Hindlimb muscle (tissue), 1 donor: ENCODE measurements at places on chromosomes 11 and 22. TPM values are rescaled to one million over a fixed set of nuclear protein-coding genes. Genes with fewer than 3 reads are reported as not detected.
A peak's percentile ranks its signal among the peaks of the same experiment; 100 is the strongest.

- no peak for DNase-seq
Measured at GRCh38 chr22:47269516-47270088, 507.2 kb downstream of the TBC1D22A start.

DNA sequence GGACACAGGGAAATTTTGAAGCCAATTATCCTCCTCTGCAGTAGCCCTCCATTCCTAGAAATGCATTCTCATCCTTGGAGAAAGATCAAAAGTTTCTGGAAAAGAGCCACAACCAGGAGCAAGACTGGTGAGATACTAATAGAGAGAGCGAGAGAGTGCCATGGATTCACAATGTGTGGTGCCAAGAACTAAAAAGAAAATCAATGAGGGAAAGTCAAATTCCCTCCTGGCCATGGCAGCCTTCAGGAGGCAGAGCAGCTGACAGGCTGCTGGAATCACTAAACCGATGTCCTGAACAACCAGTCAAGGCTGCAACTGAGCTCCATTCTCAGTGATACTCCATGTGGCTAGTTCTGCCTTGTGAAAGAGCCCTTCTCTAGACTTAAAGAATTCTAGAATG, 561.0 kb downstream of the SOX6 start:
- no peak for DNase-seq

DNA sequence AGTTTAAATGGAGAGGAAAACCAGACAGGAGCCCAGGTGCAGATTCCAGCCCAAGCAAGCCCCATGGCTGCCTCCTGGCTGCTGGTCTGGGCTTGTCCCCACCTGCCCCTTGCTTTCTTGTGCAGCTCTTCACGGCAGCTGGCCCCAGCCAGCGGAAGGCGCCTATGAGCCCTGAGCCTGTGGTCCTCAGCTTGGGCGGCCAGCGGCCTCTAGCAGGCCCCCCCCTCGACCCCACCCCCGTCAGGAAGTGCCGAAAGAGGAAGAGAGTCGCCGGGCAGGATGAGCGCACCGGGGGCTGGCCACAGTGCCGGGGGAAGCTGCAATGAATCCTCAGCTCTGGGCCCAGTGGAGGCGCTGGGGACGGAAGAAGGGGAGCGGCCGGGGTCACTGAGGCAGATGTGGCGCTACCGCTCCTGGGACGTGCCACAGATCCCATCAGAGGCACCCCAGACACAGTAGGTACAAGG, 2.1 kb upstream of the DGKZ start:
- DNase-seq = no peak

C11orf16 gene
- 0.25 TPM for polyA plus RNA-seq

DNA sequence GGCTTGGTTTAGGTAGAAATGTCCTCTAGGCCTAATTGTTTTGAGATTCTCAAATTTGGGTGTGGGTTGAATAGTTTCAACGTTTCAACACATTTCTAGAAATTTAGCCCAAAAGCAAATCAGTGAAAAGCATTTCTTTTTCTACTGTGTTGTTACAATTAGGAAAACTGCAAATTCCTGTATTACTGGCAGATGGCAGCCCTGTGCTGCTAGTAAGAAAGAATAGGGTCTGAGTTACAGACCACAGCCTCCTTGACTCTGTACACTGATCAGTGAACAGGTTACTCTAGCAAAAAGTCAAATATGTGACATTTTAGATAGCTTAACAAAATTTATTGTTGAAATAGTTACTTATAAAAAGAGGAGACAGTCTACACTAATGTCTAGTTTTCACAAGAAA, 703.0 kb downstream of the JRKL start:
- DNase-seq = peak; percentile 5

- DNase-seq = no peak
Measured at GRCh38 chr11:22336587-22336986, 1.6 kb upstream of the SLC17A6 start.

DNA sequence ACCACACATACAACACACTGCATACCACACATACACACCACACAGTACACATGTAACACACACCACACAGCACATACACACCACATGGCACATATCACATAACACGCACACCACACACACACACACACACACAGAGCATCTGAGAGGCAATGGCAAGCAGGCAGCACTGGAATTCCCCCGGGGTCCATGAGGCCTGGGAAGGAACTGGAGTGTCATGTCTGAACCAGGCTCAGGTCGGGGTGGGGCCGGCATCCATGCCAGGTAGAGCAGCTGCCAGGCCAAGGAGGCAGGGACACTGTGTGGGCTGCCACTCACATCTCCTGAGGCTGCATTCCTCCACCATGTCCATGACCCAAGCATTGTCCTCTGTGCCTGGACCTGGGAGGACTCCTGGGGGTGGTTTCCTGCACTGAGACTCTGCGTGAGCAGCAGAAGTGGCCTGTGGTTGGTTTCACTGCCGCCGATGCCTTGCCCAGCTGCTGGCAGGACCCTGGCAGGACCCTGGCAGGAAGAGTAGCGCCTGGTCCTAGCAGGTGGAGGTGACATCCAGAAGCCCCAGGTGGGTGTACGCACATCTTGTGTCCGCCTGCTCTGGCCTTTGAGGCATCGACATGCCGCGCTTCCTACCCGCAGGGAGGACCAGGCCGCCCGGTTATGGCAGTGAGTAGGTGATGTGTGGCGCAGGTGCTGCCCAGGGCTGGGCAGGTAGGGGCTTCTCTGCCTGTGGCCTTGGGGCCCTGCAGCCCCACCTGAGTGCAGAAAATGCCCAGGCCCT, 1280.4 kb downstream of the TBC1D22A start:
- DNase-seq = no peak

ANKRD49 gene
- 10.1 TPM for polyA plus RNA-seq

MMP12 gene
- not detected for polyA plus RNA-seq

EFCAB6 gene
- 0.80 TPM for polyA plus RNA-seq

DNA sequence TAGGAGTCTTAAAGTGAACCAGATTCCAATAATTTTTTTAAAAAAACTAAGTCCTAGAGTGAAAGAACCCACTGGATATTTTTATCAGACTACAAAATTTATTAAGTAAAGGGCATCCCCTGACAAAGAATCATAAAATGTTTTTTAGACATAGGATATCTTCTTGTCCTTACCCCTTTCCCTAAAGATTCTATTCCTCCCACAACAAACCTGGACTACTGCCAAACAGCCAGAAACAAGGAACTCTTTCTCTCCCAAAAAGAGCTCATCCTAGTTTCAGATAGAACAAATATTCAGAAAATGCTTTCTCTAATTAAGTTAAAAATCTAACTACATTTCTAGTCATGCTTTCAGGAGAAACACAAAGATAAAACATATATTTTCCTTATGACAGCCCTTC, 327.1 kb downstream of the FAM181B start:
- no peak for DNase-seq

DNA sequence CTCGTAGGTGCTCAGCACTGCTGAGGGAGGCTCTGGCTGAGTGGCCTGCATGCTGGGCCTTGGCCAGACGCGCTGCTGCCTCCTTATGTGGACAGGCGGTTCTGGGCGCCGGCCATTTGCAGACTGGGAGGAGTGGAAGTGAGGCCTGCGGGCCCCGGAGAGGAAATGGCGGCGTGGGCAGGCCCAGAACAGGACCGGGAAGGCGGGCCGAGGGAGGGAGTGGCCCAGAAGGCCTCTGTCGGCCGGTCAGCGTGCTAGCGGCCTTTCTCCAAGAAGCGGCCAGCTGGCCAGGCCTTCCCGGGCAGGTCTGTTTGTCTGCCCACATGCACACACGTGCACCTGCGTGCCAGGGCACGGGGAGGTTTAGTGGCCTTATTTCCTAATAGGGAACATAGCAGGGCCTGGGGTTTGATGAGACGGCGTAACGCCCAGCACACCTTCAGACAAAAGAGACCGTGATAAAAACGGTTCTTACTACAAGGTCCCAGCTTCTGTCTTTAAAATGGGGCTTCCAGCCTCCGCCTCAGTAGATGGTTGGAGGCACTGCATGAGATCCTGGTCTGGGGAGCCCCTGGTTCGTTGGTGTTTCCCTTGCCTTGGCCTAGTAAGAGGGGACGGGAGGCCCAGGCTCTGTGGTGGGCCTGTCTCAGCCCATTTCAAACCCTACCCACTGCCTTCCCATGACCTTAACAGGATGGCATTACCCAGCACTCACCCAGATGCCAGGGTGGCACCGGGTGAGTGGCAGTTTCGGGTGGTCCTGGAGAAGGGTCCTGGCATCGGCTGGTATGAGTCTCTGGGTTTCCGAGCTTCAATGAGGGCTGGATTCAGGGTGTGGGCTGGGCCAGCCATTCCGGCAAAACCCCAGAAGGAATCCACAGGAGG, 65.1 kb upstream of the PPARA start:
- DNase-seq = no peak

- DNase-seq = no peak
Measured at GRCh38 chr11:93738647-93739081, 2.6 kb downstream of the TAF1D start.

- no peak for DNase-seq
Measured at GRCh38 chr11:89175796-89176195, 1.9 kb upstream of the TYR start.

DNA sequence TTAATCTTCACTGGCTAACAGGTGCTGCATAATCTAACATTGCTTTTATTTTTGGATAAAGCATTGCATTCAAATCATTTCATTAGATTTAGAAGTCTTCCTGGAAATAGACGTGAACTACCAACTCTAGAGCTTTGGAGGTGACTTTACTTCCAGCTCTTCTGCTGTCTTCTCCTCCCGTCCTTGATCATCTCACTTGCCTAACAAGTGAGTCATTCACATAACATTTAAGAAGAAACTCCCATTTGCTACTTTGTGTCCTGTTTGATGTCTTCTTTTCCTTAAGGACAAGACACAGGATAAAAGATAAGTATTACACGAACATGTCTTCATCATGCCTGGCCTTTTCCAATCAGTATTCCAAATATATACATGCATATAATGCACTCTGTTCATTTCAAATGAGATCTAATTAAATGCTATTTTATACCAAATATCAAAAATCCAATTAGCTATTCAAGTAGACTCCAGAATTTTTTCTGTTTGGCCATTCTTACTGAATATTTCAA, 88.3 kb downstream of the BDNF start:
- no peak for DNase-seq

- DNase-seq = no peak
Measured at GRCh38 chr11:75654314-75654713, 14.5 kb downstream of the MAP6 start.

- no peak for DNase-seq
Measured at GRCh38 chr11:131611322-131611721, 240.9 kb downstream of the NTM start.

ZBTB16 gene
- polyA plus RNA-seq = 5.5 TPM

GRCh38 chr11:12241401-12241800, 131.0 kb downstream of the MICAL2 start:
- DNase-seq = no peak

DNA sequence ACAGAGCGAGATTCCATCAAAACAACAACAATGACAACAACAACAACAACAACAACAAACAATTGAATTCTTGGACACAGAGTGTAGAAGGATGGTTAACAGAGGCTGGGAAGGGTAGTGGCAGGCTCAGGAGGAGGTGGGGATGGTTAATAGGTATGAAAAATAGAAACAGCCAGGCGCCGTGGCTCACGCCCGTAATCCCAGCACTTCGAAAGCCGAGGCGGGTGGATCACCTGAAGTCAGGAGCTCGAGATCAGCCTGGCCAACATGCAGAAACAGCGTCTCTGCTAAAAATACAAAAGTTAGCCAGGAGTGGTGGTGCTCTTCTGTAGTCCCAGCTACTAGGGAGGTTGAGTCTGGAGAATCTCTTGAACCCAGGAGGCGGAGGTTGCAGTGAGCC, 122.9 kb upstream of the GRIA4 start:
- DNase-seq = no peak

PYGM gene
- 300 TPM for polyA plus RNA-seq

OR8K3 gene
- not detected for polyA plus RNA-seq

CELF1 gene
- 71.5 TPM for polyA plus RNA-seq

DNA sequence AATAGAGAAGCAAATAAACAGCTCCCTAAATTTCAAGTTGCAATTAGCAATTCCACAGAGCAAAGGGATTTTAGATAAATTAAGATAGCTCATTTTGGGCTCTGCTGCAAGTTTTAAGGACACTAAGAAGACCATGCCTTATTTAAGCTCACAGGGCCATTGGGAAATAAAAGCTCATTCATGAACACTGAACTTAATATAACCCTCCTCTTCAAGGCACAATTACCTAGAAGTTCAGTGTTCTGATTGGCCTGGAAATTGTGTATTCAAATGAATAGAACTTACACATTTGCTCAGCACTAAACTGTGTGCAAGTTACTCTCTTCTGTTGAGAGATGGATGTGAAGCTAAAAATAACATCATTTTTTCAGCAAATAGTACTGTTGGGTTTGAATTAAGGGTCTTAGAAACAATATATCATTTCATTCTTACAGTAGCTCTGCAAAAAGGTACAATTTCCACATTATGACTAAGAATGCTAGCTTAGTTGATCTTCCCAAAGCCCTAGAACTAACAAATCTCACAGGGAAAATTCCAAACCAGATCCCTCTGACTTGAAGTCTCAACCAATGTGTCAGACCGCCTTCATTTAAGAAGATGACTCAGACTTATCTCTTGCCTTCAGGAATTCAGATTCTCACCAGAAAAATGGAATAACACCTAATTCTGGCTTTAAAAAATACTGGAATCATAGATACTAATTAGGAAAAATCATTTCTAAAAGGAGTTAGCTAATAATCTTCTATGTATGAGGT, 87.4 kb upstream of the LRRC55 start:
- no peak for DNase-seq

MYO7A gene
- 4.8 TPM for polyA plus RNA-seq

DNA sequence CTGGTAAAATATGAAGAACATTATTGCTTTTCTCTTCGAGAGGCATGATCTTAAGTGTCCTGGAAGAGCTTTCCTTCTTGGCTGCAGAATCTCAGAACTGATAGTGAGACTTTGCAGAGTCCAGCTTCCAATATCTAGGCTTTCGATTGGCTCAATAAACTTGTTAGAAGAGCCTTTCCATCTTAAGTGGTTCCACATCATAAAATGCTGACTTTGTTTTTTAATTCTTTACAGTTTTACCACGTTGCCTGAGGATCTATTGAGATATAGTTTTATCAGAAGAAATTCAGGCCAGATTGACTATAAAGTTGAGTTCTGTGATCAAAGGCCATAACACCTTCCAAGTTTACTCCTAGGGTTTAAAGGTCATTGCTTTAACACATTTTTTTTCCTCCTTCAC, 15.6 kb upstream of the DNAJB7 start:
- DNase-seq = no peak
